ENCODE measurements at places on chromosomes 4 and X. TPM values are rescaled to one million over a fixed set of nuclear protein-coding genes. Genes with fewer than 3 reads are reported as not detected.

- H3K4me3 ChIP-seq = no peak overlapping the region
- H3K27ac ChIP-seq = no peak overlapping the region
- peaks cover 60% of the 10 kb centered on the region for H3K4me1 ChIP-seq
- H3K27me3 ChIP-seq = no peaks in the 10 kb centered on the region
- no peaks in the 10 kb centered on the region for H3K36me3 ChIP-seq
These were observed 39.5 kb upstream of the RELL1 start for GRCh38 chr4:37725718-37726117.

DNA sequence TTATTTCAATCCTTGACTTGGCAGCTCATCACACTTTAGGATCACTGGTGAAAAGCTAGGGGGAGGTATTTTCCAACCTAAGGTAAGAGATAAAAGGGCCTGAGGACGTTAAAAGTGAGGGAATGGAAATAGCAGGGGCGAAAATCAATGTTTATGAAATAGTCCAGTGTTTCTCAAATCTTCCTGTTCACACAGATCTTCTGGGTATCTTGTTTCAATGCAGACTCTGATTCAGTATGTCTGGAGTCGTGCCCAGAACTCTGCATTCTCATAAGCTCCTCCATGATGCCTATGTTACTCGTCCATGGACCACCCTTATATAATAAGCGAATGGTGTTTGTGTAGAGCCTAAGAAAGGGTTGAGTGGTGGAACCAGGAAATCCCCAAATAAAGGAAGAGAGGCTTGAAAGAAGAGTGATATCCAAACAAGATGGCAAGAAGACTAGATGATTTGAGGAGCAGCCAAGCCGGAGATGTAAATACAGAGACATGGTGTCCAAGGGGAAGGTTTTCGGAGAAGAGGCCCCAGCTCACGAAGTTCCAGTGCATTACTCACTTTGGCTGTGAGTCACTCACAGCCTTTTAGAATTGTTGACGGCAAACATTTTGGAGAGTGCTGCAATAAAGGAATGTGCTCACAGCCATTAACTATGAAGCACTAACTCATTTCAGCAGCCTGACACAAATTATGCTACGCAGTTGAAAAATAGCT lies 215.6 kb upstream of the PPARGC1A start:
- H3K27me3 ChIP-seq = no peaks in the 10 kb centered on the region
- H3K4me3 ChIP-seq = no peak overlapping the region
- H3K36me3 ChIP-seq = no peaks in the 10 kb centered on the region
- H3K27ac ChIP-seq = no peak overlapping the region
- no peak for DNase-seq

GRCh38 chr4:112523764-112524505 lies 8.0 kb upstream of the NEUROG2 start:
- H3K4me1 ChIP-seq = peaks cover 27% of the 10 kb centered on the region
- H3K27ac ChIP-seq = no peak overlapping the region
- H3K36me3 ChIP-seq = no peaks in the 10 kb centered on the region
- 0 out of 2 replicates have a peak overlapping the region, but pooled peaks have one; percentile 23 for H3K4me3 ChIP-seq

Gene PAPSS1
- total RNA-seq = 126 TPM

Gene FMR1NB
- total RNA-seq = not detected

Gene TKTL2
- not detected for total RNA-seq

Gene F11
- 58.0 TPM for total RNA-seq

Gene NALF2
- total RNA-seq = 4.0 TPM

Gene RLIM
- total RNA-seq = 24.5 TPM

Data from HepG2 (cell line).